ENCODE measurements at places on chromosomes 6 and 20. TPM values are rescaled to one million over a fixed set of nuclear protein-coding genes. Genes with fewer than 3 reads are reported as not detected.

- no peak for DNase-seq
Measured at GRCh38 chr20:22834651-22835256, 200.4 kb upstream of the SSTR4 start.

DNA sequence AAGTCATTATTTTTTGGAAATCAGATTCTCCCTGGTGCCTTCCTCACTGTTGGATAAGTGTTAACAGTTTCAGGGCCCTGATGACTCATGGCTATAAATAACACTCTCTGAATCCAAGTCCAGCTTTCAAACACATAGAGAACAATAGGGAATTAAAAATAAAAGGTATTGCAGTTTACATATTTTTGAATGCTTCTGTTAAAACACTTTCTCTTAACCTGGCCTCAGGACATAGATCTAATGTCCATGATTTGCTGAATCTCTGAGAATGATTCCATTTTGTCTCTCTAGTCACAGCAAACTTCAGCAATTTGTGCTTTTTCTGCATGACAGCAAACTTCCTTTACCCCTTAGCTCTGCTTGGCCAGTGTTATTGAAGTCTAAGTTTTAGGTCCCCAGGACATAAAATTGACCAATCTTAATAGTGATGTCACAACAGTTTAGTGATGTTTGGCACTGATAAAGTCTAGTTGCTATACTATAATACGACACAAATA lies 1192.4 kb upstream of the CITED2 start:
- DNase-seq, result no peak

- peak; percentile 98 for DNase-seq
Measured at GRCh38 chr6:34425498-34426410, at the start of gene RPS10. TSS of gene RPS10 (minus strand) at chr6:34426069. CDS start at chr6:34425221, 848 bp downstream.

DNA sequence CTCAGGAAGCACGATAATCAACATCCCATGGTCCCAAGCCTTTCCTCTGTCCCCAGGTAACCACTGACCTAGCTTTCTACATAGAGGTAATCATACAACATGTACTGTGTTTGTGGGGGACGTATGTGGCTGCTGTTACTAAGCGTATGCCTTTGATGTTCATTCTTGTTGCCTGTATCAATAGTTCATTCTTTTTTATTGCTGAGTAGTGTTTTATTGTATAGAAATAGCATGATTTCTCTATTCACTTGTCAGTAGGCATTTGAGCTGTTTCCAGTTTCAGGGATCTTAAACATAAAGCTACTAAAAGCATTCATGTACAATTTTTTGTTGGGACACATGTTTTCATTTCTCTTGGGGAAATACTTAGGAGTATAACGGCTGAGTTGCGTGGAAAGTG lies 185.4 kb downstream of the PACRG start:
- DNase-seq, result no peak

DNA sequence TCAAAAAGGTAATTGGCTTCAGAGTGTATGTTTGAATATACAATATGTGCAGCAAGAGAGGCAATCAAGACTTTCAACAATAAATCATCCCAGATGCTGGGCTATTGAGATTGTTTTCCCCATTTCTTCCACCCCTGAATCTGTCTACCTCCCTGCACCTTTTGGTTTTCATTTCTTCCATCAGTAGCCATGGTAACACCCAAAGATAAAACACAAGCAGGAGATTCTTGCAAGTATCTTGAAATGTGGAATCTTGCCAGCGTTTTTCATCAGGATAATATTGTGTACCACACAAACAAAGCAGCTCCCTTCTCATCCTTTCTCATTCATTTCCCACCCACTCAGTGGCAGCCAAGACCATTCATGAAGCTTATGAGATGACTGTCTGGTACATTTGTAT lies 73.0 kb upstream of the NRSN1 start:
- DNase-seq, result no peak

DNA sequence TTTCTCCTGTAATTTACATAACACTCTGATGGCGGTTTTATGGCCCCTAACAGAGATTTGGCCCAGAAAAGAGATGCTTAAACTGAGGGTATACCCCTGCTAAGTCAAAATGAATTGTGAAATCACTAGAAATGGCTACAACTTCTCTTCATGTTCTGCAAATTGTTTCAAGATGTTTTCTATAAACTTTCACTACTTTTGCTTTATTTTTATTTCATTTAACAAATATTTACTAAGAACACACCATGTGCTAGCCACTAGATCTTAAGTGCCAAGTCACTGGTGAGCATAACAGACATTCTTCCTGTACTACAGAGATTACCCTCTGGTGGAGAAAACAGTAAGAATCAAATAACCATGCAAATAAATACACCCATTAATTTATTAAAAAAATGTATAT lies 87.6 kb downstream of the KCNQ5 start:
- DNase-seq, result no peak

DNA sequence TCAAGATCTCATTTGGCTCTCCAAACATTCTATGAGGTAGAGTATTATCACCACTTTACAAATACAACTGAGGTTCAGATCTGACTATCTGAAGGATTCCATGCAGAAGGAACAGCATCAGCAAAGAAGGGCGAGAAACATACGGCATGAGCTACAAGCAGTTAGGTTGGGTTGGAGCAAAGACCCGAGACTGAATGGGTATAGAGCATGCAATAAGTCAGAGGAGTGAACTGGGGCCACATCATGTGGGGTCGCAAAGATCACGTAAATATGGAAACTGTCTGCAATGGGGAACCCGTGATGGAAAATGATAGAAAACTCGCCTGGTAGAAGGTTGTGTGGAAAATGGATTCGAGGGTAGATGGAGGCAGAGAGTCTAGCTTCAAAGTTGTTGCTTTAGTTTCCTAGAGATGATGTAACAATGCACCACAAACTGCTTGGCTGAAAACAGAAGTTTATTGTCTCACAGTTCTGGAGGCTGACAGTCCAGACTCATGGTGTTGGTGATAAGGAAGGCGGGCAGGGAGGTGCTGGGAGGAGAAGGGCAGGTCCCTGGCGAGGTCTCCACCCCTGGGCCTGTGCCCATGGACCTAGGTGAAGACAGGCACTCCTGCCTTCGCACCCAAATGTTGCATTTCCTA lies 44.3 kb upstream of the BCLAF1 start:
- DNase-seq, result no peak

- DNase-seq, result no peak
Measured at GRCh38 chr6:111848262-111848812, 24.9 kb downstream of the FYN start.

DNA sequence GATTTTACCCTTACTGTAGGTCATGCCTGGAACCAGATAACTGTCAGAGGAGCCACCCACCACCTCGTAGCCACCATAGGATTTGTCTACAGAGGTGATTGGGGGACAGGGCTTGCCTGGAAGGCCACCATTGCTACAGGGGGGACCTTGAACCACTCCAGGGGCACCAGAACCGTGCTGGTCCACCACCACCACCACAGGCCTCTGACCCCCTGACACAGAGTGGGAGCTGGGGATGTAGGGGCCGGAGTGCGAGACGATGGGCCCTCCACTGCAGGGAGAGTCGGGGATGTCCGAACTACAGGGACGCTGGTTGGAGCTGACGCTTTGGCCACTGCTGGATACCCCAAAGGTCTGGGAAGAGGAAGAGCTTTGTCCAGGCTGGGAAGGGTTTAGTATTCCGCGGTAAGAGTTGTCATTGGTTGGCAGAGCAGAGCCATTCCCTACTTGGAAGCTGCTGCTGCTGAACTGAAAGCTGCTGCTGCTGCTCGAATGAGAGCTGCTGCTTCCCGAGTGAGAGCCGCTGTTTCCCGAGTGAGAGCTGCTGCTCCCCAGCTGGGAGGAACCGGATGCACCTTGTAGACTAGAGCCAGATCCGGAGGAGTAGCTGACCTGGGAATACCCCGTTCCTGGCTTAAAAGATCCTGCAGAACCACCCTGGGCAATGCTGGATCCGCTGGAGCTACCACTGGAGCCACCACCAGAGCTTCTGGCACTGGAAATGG lies 2.2 kb downstream of the PSORS1C1 start:
- peak; percentile 69 for DNase-seq

- no peak for DNase-seq
Measured at GRCh38 chr20:5949943-5950270, 426 bp downstream of the TRMT6 start.

DNA sequence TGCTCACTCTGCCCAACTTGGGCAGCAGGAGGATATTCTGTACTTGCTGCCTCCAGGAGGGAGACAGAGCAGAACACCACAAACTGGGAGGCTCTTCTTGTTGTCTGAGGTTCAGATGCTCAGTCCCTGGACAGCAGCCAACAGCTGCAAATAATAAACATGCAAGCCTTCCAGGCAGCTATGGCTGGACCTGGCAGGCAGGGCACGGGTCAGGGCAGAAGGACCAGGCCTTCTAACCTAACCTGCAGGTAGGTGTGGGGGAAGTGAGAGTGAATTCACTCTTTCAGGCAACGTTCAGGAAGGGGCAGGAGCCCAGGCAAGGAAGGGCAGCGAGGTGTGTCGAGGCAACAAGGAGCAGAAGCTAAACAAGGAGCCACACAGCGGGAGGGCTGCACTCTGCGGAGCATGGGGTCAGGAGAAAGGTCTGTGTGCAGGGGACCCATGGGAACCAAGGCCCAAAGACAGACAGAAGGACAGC lies 31.5 kb downstream of the NINL start:
- DNase-seq, result no peak

GRCh38 chr6:160692369-160692959 lies 9.6 kb upstream of the PLG start:
- DNase-seq, result no peak

DNA sequence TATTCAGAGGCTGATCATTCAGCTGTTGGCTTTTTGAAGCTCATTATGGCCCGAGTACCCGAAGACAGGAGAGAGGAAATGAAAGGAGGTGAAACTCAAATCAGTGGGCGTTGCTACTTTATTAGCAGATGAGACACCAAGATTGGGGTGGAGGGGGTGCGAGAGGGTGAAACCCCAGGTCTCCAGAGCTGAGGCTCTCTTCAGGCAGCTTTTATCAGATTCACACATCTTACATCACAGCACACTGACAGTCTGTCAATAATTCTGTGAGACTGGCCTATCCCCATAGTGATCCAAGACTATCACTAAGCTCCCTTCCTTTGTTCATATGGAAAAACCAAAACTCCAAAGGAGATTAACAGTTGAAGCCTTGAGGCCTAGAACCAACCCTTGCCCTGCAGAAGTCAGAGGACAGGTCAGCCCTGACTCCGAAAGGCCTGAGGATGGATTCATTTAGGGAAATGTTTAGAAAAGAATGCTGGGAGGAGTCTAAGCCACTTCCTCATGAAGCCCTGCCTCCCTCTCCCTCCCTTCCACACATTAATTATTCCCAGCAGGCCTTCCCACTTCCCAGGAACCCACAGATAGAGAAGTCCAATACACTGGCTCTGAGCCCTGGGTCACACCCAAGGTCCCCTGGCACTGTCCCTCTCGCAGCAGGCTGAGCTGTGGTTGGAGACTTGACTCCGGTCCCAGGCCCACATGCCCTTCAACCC lies 23.2 kb downstream of the TRERF1 start:
- DNase-seq, result peak; percentile 71

DNA sequence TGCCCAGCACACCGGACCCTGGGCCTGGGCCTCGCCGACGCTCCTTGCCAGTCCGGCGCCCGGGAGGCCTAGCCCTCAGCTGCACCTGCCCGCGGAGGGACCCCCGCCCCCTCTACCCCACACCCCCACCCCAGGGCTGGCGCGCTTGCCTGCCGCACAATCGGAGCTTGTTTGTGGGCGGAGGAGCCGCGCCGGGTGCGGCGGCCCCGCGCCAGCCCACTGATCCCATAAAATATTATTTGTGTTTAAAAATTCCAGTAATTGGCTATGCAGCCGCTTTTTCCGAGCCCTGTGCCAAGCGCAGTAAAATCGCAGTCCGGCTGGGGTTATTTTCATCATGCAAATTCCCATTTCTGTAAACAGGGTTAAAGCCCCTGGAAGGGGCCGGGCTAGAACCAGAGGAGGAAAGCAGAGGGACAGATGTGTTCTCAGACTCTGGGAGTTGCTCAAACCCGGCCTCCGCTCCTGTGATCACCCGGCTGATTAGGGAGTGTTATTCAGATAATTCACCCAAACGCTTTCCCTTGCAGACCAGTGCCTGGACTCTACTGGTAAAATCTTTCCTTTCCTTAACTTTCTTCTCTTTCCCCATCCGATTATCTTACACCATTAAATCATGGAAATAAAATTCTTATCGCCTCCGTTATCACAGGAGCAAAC lies 93.1 kb downstream of the NCR2 start:
- DNase-seq, result no peak

DNA sequence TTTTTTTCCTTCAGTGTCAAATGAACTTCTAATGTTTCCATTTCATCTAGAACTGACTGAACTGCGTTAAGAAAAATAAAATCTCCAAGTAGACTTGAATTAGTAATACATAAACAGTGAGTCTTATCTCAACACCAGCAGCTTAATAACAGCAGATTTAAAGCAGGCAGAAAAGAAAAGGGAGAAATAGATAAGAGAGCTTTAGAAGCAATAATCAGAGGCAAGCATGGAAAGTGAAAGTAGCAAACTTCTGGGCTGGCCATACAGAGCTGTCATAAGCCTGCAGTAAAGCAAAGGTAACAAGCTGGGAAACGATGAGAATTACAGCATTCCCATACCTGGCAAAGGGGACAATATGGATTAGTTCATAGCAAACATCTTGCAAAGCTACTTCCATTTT lies 16.9 kb upstream of the ANGPT4 start:
- DNase-seq, result no peak

- no peak for DNase-seq
Measured at GRCh38 chr6:17157617-17158016, 55.8 kb downstream of the STMND1 start.

GRCh38 chr6:50851049-50851845 lies 32.6 kb downstream of the TFAP2B start:
- no peak for DNase-seq

DNA sequence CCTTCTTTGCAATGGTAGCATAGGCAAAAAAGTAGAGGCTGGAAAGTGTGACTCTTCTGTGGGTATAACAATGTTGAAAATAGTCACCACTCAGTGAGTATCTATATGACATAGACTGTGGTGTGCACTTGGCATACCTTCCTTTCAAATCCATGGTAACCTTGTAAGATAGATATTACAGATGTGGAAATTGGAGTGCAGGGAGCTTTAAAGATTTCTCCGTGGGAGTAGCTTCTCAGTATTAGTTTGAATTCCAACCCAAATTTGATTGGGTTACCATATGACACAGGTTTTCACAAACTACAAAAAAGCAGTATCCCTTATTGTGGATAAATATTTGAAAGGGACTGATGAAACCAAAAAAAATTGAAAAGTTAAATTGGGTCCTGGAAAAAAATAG lies 163.8 kb downstream of the CLVS2 start:
- DNase-seq, result no peak

- DNase-seq, result no peak
Measured at GRCh38 chr6:52976149-52976548, 18.9 kb downstream of the GSTA4 start.

LST1 gene
- total RNA-seq, result 217 TPM

TMEM14B gene
- total RNA-seq, result 57.9 TPM

TCEA2 gene
- total RNA-seq, result 48.4 TPM

HSPA12B gene
- total RNA-seq, result 34.3 TPM

ADGRF1 gene
- total RNA-seq, result 0.14 TPM

ZNF217 gene
- 90.1 TPM for total RNA-seq

MYLK2 gene
- total RNA-seq, result 1.3 TPM

SNRPB2 gene
- total RNA-seq, result 44.8 TPM

COL20A1 gene
- total RNA-seq, result 0.77 TPM
